ENCODE measurements at places on chromosomes 5 and 9. TPM values are rescaled to one million over a fixed set of nuclear protein-coding genes. Genes with fewer than 3 reads are reported as not detected.

RAI14 gene
- total RNA-seq = 94.5 TPM

SPAG8 gene
- total RNA-seq = 0.27 TPM

TMEM203 gene
- 32.9 TPM for total RNA-seq

MAMDC2 gene
- total RNA-seq = 0.25 TPM

ERAP2 gene
- total RNA-seq = 1.2 TPM

WDR31 gene
- 1.1 TPM for total RNA-seq

SHOC1 gene
- not detected for total RNA-seq

ITK gene
- total RNA-seq = 0.19 TPM

PDGFRB gene
- total RNA-seq = 0.18 TPM

MZB1 gene
- not detected for total RNA-seq

MYORG gene
- 4.2 TPM for total RNA-seq

TTC16 gene
- total RNA-seq = 0.02 TPM

PPP2R2B gene
- 0.15 TPM for total RNA-seq

PCAT7 gene
- total RNA-seq = 0.71 TPM

OBP2B gene
- total RNA-seq = not detected

TMEM215 gene
- total RNA-seq = not detected

PCDHA9 gene
- total RNA-seq = not detected

MLANA gene
- total RNA-seq = not detected

TAS2R1 gene
- not detected for total RNA-seq

CTNND2 gene
- not detected for total RNA-seq

CDH18 gene
- total RNA-seq = not detected

POU5F2 gene
- not detected for total RNA-seq

ZNF883 gene
- total RNA-seq = 0.74 TPM

GMCL2 gene
- not detected for total RNA-seq

LCN12 gene
- total RNA-seq = 1.1 TPM

TGFBI gene
- total RNA-seq = 1,874 TPM

TLX3 gene
- total RNA-seq = not detected

C9orf153 gene
- not detected for total RNA-seq

FCN2 gene
- total RNA-seq = not detected

LRRC70 gene
- 0.10 TPM for total RNA-seq

FIBCD1 gene
- total RNA-seq = 14.4 TPM

ADRA1B gene
- total RNA-seq = 9.9 TPM

PCDHGB6 gene
- 0.11 TPM for total RNA-seq

TMEM174 gene
- total RNA-seq = not detected

INSL4 gene
- 15.8 TPM for total RNA-seq

TMOD1 gene
- total RNA-seq = 3.7 TPM

DMGDH gene
- total RNA-seq = not detected

PDE6A gene
- total RNA-seq = 0.08 TPM

PRRX2 gene
- 2.8 TPM for total RNA-seq

KCNMB1 gene
- total RNA-seq = not detected

WNT8A gene
- total RNA-seq = not detected

CCDC69 gene
- 1.5 TPM for total RNA-seq

TOR1B gene
- 21.0 TPM for total RNA-seq

TMEM171 gene
- 4.8 TPM for total RNA-seq

CDX1 gene
- not detected for total RNA-seq

HNRNPAB gene
- total RNA-seq = 343 TPM

SLC27A6 gene
- total RNA-seq = not detected

NOTCH1 gene
- total RNA-seq = 12.2 TPM

ENG gene
- 0.17 TPM for total RNA-seq

SLC25A2 gene
- not detected for total RNA-seq

FOXD4L5 gene
- not detected for total RNA-seq

All from A549 treated with CpdA at 1 μM for 4 hours (cell line).